ENCODE measurements at places on chromosomes 6 and 20. TPM values are rescaled to one million over a fixed set of nuclear protein-coding genes. Genes with fewer than 3 reads are reported as not detected.

DNA sequence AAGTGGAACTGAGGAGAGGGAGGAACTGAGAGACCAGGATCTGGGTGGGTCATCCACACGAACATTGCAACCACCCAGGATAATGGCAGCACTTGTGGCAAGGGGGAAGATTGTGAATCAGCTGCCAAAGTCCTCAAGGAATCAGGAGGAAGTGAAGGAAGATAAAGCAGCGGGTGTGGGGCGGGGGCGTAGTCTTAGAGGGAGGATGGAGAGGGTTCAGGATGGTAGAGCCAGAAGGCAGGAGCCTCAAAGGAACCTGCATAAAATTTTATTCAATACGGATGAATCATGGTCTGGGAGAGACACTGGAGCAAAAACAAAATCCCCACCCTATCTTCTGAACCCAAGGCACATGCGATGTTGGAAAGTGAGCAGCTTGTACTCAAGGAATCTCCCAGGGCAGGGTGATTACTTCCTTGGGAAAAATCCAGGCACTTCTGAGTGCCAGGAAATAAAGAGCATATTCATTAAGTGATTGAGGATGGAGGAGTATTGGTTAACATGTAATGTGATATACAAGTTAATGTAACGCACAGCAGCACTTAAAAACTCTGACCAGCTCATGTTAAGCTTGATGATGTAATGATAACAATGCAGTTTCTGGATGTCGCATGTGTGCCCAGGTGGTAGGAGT is 82.0 kb upstream of the B3GAT2 start:
- no peak for DNase-seq
- H3K27me3 ChIP-seq, result peaks cover 14% of the 10 kb centered on the region
- no peaks in the 10 kb centered on the region for H3K36me3 ChIP-seq
- no peak overlapping the region for H3K4me3 ChIP-seq
- H3K4me1 ChIP-seq, result no peaks in the 10 kb centered on the region

DNA sequence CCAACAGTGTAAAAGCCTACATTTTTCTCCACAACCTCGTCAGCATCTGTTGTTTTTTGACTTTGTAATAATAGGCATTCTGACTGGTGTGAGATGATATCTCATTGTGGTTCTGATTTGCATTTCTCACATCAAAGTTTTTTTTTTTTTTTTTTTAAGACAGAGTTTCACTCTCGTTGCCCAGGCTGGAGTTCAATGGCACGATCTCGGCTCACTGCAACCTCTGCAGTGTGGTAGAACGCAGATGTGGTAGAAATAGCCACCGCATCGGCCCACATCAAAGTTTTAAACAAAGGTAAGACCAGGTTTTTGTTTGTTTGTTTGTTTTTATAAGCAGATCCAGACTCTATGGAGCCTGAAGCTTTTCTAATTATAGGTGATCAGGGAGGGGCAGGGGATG is 12.7 kb upstream of the PPP1R3G start:
- no peak overlapping the region for H3K27ac ChIP-seq
- H3K4me1 ChIP-seq, result no peaks in the 10 kb centered on the region
- no peaks in the 10 kb centered on the region for H3K36me3 ChIP-seq
- no peak overlapping the region for H3K4me3 ChIP-seq
- DNase-seq, result no peak

DNA sequence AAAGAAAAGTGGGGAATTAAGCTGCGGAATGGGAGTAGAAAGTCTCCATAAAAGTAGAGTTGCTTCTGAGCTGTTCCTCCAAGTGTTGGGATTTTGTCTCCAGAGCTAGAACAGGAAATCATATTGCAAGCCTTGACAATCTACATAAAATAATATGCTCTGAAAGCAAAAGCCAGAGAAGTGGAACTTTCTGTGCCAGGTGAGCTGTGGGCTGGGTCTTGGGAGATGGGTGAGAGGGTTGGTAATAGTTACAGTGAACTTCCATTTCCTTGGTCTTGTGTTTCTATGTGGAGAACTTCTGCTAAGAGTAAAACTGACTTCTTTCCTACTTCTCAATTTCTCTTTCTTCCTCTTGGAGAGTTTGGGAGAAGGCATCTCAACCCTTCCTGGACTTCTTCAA is 6.3 kb upstream of the HMGN4 start:
- H3K36me3 ChIP-seq, result no peaks in the 10 kb centered on the region
- H3K4me3 ChIP-seq, result no peak overlapping the region
- H3K27ac ChIP-seq, result peak overlapping the region; percentile 88
- H3K27me3 ChIP-seq, result no peaks in the 10 kb centered on the region

DNA sequence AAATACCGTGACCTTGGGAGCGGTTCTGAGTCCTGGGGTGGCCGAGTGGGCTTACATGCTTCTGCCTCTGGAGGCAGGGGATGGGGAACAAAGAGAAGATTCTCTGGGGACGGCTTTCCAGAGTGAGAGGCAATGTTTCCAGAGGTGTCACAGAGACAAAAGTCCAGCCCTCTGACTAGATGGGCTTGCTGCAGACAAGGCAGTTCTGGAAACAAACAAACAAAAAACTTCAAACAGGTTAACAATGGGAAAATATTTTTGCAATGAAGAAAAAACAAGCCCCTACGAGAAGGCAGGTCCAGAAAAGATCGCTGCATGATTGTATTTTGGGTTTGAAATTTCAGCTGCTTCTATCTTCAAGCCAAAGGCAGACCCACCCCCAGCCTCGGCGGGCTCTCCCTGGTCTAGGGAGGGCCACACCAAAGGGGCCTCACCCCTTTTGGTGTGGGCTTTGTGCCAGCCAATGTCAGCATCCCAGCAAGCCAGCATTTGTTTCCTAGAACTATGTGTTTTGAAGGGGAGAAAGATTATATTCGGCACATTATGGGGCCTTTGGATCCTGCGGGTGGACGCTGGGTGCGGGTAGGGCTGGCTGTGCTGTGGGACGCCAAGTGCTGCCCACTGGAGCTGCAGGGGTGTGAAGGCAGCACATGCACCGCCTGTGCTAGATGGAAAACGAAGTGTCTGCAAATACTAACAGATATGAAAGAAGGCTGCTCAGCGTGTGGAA is 42.9 kb downstream of the RIOK1 start:
- no peak overlapping the region for H3K4me3 ChIP-seq
- peak overlapping the region; percentile 82 for H3K27ac ChIP-seq
- DNase-seq, result no peak
- peaks cover 15% of the 10 kb centered on the region for H3K4me1 ChIP-seq
- H3K27me3 ChIP-seq, result no peaks in the 10 kb centered on the region
- H3K36me3 ChIP-seq, result no peaks in the 10 kb centered on the region

DNA sequence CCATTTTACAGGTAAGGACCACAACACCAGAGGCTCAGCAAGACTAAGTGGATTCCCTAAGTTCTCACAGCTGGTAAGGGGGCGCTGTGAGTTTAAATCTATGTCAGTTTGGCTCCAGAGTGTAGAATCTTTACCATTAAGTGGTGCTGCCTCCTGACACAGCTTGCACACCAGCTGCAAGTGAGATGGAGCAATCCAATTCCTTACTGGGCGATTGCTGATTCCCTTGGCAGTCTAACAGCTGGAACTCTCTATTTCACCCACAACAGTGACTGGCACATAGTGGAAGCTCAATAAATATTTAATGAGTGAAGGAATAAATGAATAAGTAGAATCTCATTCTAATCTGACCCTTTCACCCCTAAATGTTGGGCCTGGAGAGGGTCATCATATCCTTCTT is 176.7 kb downstream of the CLIC5 start:
- no peaks in the 10 kb centered on the region for H3K36me3 ChIP-seq
- no peak overlapping the region for H3K4me3 ChIP-seq
- H3K4me1 ChIP-seq, result peaks cover 9% of the 10 kb centered on the region
- H3K27me3 ChIP-seq, result no peaks in the 10 kb centered on the region

DNA sequence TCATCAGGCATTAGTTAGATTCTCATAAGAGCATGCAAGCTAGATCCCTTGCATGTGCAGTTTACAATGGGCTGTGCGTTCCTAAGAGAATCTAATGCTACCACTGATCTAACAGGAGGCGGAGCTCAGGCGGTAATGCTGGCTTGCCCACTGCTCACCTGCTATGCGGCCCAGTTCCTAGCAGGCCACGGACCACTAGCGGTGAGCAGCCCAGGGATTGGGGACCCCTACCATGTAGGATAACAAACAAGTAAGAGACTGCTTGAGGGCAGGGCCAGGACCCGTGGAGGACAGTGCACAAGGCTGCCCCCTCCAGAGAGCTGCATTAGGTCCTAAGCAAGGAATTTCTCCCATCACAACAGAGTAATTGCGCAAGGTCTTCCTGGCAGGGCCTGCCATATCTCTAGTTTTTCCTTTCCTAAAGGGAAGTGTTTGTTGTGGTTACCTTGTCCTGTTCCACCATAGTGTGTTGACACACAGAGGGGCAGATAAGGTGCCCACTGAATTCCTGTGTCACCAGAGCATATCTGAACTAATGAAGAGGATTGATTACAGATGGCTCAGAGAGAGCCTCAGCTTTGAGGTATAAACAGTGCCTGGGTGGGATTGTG is 58.0 kb downstream of the PACRG start:
- no peak overlapping the region for H3K4me3 ChIP-seq
- peaks cover 7% of the 10 kb centered on the region for H3K4me1 ChIP-seq
- no peak for DNase-seq
- H3K36me3 ChIP-seq, result peaks cover 11% of the 10 kb centered on the region

GLP1R gene
- total RNA-seq, result not detected

NHSL1 gene
- total RNA-seq, result 17.2 TPM

DNA sequence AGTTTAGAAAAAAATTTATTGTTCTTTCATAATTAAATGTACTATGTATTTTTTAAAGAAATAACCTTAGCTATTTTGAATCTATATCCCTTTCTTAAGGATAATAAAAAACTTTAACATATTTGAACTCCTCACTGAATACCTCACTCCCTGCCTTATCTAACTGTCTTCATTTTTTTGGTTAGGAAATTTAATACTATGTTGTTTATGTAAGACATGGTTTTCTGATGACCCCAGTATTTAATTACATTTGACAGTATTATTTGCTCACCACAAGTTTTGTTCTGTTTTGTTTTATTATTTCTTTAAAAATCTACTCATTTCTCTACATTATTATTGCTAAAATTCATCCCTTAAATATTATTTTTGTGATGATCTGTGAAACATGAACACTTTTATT is 394.4 kb upstream of the ADGRB3 start:
- H3K27me3 ChIP-seq, result peaks cover 2% of the 10 kb centered on the region
- no peaks in the 10 kb centered on the region for H3K4me1 ChIP-seq
- H3K36me3 ChIP-seq, result no peaks in the 10 kb centered on the region
- no peak overlapping the region for H3K27ac ChIP-seq
- H3K4me3 ChIP-seq, result no peak overlapping the region
- no peak for DNase-seq

DNA sequence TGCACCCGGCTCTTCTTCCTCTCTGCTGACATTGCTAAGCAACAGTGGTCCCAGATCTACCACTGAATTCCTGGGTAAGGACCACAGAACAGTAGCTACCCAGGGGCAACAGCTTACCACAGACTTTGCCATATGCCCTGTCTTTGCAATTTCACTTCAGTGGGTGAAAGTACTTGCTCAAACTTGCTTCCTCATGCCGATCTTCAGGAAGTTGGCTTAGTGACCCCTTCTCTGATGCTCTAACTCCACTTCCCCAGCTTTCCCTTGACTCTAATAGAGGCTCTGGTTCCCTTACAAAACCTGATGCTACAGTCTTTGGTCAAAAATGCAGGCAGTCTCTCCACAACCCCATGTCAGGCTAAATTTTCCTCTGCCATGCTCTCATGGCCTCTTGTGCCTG is 3.3 kb upstream of the TAAR5 start:
- DNase-seq, result no peak
- no peak overlapping the region for H3K4me3 ChIP-seq
- no peaks in the 10 kb centered on the region for H3K4me1 ChIP-seq
- peaks cover 19% of the 10 kb centered on the region for H3K27me3 ChIP-seq
- H3K36me3 ChIP-seq, result no peaks in the 10 kb centered on the region

DNA sequence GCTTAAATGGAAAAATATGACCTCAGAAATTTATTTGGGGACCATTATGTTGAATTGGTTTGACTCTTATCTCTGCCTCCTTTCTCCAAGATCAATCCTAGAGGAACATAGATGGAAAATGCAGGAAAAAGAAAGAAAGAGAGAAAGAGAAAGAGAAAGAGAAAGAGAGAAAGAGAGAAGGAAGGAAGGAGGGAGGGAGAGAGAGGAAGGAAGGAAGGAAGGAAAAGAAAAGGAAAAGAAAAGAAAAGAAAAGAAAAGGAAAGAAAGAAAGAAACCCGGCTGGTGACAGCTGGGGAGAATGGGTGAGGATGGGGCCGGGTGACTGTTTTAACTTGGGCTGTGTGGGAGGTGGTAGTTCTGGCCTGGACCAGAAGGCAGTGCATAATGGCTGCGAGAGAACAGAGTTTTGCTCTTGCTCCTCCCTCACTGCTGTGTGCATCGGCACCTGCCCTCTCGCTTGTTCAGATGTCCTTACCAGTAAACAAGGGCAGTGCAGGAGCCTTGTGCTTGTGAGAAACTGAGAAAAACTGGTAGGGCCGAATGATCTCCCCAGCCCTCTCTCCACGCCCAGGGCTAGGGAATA is 24.7 kb downstream of the GLO1 start:
- H3K27me3 ChIP-seq, result no peaks in the 10 kb centered on the region
- peaks cover 31% of the 10 kb centered on the region for H3K36me3 ChIP-seq
- H3K4me1 ChIP-seq, result no peaks in the 10 kb centered on the region
- no peak for DNase-seq

DNA sequence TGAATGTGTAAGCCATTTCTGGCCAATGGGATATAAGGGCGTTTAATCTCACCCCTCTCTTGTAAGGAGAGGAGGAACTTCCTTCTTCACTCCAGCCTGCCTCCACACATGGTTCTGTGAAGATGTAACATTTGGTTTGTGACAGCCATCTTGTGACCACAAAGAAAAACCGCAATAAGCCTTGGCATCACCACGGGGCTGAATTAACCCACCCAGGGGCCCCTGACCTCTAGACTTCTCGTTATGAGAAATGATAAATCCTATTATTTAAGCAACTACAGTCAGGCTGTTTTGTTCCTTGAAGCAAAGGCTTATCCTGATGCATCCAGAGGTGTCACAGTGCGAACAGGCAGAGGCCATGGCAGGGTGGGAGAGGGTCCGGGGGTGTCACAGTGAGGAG is 139.7 kb downstream of the CDC5L start:
- no peaks in the 10 kb centered on the region for H3K4me1 ChIP-seq
- DNase-seq, result no peak
- H3K4me3 ChIP-seq, result no peak overlapping the region
- peaks cover 3% of the 10 kb centered on the region for H3K36me3 ChIP-seq

DNA sequence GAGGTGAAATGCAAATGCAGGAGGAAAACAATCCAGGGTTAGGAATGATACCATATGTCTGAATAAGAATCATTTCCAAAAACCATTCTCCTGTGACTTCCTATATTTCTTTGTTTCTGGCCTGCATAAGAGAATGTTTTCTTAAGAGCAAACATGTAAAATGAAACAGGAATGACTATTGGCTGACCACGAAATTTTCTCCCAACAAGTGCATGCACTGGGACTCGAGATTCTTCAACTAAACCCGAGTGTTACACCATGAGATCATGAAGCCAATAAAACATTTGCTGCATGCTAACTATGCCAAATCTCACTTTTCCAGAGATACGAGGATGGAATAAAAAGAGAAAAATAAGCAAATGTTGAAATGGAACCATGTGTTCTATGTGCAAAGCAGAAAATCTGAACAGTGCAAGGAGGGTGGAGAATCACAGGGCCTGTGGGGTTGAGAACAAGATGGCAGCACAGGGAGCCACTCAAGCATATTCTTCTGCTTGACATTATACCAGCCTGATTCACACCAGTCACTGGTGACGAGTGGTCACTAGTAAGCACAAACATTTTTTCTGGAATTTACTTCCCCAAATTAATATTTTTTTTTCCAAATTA is 212.2 kb upstream of the FOXA2 start:
- peak overlapping the region; percentile 95 for H3K27ac ChIP-seq
- DNase-seq, result no peak
- H3K4me1 ChIP-seq, result peaks cover 71% of the 10 kb centered on the region
- H3K4me3 ChIP-seq, result no peak overlapping the region
- no peaks in the 10 kb centered on the region for H3K27me3 ChIP-seq

PRKN gene
- total RNA-seq, result 5.1 TPM

All from chondrocyte (in vitro differentiated cells).